ENCODE measurements at places on chromosomes 2 and 18. TPM values are rescaled to one million over a fixed set of nuclear protein-coding genes. Genes with fewer than 3 reads are reported as not detected.

Gene RNF103
- total RNA-seq, result 24.2 TPM

Gene UGT1A6
- not detected for total RNA-seq

Gene PROM2
- total RNA-seq, result 0.60 TPM

Gene GPR148
- not detected for total RNA-seq

Gene TMEM131
- total RNA-seq, result 24.1 TPM

Gene RAPGEF4
- 8.8 TPM for total RNA-seq

Gene SNTG2
- not detected for total RNA-seq

Gene PXDN
- total RNA-seq, result 248 TPM

Gene VWC2L
- not detected for total RNA-seq

DNA sequence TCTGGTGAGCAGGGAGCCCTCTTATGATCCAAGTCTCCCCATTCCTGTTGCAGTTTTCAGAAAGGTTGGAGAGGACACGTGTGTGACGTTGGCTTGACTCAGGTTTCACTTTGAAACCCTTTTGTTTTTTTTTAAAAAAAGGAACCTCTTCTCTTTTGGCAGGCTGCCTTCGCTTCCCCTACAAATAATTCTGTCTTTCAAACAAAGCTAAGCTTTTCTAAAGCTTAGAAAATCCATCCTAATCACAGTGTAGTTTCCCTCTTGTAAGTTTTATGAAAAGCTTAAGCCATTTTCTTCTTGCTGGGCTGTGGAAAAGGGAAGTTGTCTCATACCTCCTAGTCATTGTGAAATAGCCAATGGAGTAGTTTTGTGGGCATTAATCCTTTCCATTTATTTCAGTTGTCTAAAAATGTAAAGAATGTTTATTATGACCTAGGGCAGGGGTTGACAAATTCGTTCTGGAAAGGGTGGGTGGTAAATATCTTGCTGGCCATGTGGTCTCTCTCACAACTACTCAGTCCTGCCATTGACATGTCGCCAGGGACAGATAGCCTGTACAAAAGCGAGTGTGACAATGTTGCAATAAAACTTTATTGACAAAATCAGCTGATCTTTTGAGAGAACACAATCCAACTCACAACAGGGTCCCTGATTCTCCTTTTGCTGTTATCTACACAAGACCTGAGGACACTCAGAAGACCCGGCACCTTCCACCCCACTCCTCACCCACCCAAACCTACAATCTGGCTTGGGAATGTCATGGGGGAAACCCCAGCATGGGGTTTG lies 878.8 kb downstream of the RNF144A start:
- H3K36me3 ChIP-seq, result no peaks in the 10 kb centered on the region
- no peak overlapping the region for H3K27ac ChIP-seq
- no peaks in the 10 kb centered on the region for H3K27me3 ChIP-seq

DNA sequence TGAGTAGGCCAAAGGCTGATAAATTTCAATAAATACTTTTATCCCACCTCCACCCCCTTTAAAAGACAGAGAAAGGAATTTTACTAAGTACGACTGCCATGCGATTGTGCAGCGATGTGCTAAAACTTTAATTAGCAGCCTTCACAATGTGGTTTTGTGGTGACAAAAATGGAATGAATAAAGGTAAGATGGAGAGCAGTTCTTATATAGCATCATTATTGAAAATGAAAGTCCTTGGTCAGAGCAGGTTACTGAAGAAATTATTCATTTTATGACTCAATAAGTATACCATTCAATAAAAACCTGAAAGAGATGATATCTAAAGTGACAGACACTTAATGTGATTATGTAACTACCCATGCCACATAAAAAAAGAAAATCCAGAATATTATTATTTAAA lies 33.2 kb upstream of the MTIF2 start:
- no peaks in the 10 kb centered on the region for H3K27me3 ChIP-seq
- H3K4me1 ChIP-seq, result no peaks in the 10 kb centered on the region
- H3K4me3 ChIP-seq, result no peak overlapping the region
- H3K27ac ChIP-seq, result no peak overlapping the region
- peaks cover 2% of the 10 kb centered on the region for H3K36me3 ChIP-seq

DNA sequence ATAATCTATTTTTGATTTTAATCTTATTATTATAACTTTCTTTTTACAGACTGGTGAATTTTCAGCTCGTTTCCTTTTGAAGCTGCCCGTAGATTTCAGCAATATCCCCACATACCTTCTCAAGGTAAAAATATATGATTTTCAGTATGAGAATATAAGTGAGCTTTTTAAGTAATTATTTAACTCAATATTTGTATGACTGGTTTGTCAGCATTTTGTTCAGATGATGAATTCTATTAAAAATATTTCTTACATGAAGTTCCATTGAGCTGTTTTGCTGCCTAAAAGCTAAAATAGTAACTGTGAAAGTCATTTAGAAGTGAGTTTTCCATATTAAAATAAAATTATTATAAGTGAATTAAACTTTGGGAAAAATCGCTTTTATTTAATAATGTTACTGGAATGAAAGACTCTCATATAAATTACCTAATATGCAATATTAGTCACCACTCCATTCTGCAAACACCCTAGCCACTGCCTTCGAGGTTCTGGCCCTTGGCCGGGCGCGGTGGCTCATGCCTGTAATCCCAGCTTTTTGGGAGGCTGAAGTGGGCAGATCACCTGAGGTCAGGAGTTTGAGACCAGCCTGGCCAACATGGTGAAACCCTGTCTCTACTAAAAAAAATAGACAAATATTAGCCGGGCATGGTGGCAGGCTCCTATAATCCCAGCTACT lies 155.3 kb downstream of the BABAM2 start:
- H3K4me1 ChIP-seq, result peaks cover 21% of the 10 kb centered on the region
- no peak overlapping the region for H3K4me3 ChIP-seq
- no peaks in the 10 kb centered on the region for H3K27me3 ChIP-seq
- no peak overlapping the region for H3K27ac ChIP-seq
- H3K36me3 ChIP-seq, result no peaks in the 10 kb centered on the region

DNA sequence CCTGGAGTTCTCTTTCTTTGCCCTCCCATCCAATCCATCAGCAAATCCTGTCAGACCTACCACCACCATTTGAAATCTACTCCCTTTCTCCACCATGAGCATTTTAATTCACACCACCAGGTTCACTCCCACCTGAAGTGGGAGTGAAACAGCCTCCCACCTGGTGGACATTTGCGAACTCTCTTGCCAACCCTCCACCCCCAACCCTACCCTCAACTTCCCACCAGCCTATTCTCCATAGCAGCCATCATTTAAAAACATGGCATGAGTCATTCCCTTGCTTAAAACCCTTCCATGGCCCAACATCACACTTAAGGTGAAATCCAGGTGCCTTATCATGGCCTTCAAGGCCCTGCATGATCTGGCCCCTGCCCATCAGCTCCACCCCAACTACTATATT lies 3.5 kb downstream of the RTKN start:
- no peak overlapping the region for H3K4me3 ChIP-seq
- no peak overlapping the region for H3K27ac ChIP-seq
- H3K27me3 ChIP-seq, result peaks cover 13% of the 10 kb centered on the region
- peaks cover 19% of the 10 kb centered on the region for H3K4me1 ChIP-seq
- DNase-seq, result no peak
- no peaks in the 10 kb centered on the region for H3K36me3 ChIP-seq

- H3K27ac ChIP-seq, result no peak overlapping the region
- H3K4me1 ChIP-seq, result no peaks in the 10 kb centered on the region
- no peaks in the 10 kb centered on the region for H3K36me3 ChIP-seq
- no peaks in the 10 kb centered on the region for H3K27me3 ChIP-seq
- no peak overlapping the region for H3K4me3 ChIP-seq
Observed at GRCh38 chr2:195711478-195711877, 54.5 kb downstream of the SLC39A10 start.

DNA sequence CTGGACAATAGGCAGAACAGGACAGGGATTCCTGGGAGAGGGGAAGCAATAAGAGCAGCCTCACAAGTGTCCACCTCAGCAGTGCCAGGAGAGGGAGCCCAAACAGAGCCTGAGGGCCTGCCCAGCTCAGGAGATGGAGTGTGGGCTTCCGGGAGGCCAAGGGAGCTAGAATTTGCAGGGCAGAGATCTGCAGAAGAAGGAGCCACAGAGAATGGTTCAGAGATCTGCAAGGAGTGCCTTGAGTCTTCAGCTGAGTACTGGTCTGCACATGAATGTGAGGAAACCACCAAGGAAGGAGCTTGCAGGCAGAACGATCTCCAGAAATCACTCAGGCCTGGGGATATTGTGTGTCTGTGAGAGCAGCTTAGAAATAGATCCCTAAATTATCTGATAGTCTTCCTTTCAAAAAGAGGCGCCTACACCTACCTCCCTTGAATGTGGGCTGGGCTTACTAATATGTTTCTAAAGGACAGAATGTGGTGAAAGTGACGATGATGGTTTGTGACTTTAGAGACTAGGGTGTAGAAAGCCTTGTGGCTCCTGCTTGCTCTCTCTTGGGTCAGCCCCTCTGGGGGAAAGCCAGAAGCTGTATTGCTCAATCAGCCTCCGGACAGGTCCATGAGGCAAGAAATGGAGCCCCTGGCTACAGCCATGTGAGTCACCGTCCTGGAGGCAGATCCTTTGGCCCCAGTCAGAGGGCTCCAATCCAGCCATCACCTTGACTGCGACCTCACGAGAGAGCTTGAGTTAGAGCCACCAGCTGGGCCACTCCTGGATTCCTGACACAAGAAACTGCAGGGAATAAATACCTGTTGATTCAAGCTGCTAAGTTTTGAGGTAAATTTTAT lies 7.6 kb upstream of the LPIN1 start:
- no peak overlapping the region for H3K4me3 ChIP-seq
- H3K27me3 ChIP-seq, result peaks cover 10% of the 10 kb centered on the region
- H3K4me1 ChIP-seq, result peaks cover 23% of the 10 kb centered on the region
- H3K27ac ChIP-seq, result no peak overlapping the region
- no peaks in the 10 kb centered on the region for H3K36me3 ChIP-seq

GRCh38 chr2:128770143-128771085 lies 451.7 kb upstream of the HS6ST1 start:
- no peak overlapping the region for H3K4me3 ChIP-seq
- no peaks in the 10 kb centered on the region for H3K36me3 ChIP-seq
- no peak overlapping the region for H3K27ac ChIP-seq

DNA sequence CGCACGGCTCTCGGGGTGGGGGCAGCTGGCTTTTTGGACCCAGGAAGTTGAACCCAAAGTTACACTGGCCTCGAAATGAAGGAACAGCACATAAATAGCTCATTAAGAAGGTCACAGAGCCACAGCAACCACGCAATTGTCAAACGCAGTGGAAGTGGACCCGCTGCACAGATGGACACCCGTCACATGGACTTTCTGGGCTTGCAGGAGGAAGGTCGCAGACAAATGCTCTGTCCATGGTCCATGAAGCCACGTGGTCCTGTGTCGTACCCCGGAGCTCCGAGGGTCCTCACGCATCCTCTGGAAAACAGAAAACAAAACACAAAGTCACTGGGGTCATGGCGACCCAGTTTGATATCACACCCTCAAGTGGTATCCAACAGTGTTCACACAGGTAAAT lies 308.1 kb upstream of the SALL3 start:
- no peak for DNase-seq
- H3K27me3 ChIP-seq, result no peaks in the 10 kb centered on the region
- H3K4me1 ChIP-seq, result no peaks in the 10 kb centered on the region
- H3K4me3 ChIP-seq, result no peak overlapping the region

GRCh38 chr2:168852481-168852880 lies 37.7 kb downstream of the SPC25 start:
- no peak overlapping the region for H3K4me3 ChIP-seq
- no peak overlapping the region for H3K27ac ChIP-seq
- H3K27me3 ChIP-seq, result no peaks in the 10 kb centered on the region
- no peaks in the 10 kb centered on the region for H3K36me3 ChIP-seq
- DNase-seq, result no peak

GRCh38 chr2:107091163-107091864 lies 205.3 kb upstream of the ST6GAL2 start:
- H3K4me1 ChIP-seq, result no peaks in the 10 kb centered on the region
- no peak overlapping the region for H3K4me3 ChIP-seq
- no peak overlapping the region for H3K27ac ChIP-seq
- DNase-seq, result no peak
- H3K27me3 ChIP-seq, result no peaks in the 10 kb centered on the region

DNA sequence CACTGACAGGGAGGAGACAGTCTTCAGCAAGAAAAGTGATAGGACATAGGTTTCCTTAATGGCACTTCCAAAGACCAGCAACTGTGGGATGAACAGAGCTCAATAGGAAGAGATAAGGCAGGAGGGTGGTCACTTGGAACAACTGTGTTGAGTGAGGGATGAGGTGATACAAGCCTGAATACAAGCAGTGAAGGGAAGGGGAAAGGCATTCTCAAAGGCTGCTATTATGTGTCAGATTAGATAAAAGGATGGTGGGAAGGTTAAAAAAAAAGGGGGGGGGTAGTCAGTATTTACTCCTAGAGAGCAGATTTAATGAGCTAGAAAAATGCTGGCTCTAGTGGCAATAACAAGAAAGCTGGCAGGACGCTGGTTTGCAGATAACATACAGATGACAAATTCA lies 25.7 kb downstream of the CCBE1 start:
- H3K4me1 ChIP-seq, result no peaks in the 10 kb centered on the region
- no peak overlapping the region for H3K4me3 ChIP-seq
- no peaks in the 10 kb centered on the region for H3K36me3 ChIP-seq
- H3K27me3 ChIP-seq, result no peaks in the 10 kb centered on the region

DNA sequence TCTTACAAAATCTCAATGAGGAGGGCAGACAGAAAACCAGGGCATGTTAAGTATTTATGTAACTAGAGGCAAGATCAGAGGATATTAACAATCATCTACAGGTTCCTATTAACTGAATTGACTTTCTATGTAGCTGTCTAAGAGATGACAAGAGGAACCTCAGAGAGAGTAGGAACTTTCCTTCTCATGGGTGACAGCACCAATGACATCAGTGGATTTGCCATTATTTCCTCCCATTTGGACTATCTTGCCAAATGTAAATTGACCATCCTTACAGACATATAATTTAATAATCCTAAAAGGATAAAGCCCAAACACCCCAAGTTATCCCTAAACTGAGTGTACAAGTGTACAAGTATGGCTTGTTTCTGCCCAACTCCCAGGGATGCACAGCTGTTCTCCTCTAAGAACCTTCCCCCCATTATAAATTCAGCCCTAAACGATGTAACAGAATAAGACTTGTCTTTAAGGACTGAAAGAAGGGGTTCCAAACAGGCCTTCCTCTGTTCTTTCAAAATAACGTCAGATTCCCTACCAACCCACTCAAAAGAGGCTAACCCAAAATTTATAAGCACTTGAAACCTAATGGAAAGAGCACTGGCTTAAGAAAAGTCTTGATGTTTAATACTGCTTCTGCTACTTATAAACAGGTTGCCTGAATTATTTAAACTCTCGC lies 73.4 kb upstream of the CHAC2 start:
- no peak overlapping the region for H3K4me3 ChIP-seq
- no peak for DNase-seq
- no peak overlapping the region for H3K27ac ChIP-seq
- no peaks in the 10 kb centered on the region for H3K4me1 ChIP-seq
- peaks cover 2% of the 10 kb centered on the region for H3K36me3 ChIP-seq
- H3K27me3 ChIP-seq, result no peaks in the 10 kb centered on the region

GRCh38 chr2:257429-257828 lies 6.4 kb downstream of the SH3YL1 start:
- no peak for DNase-seq
- no peaks in the 10 kb centered on the region for H3K4me1 ChIP-seq
- no peak overlapping the region for H3K27ac ChIP-seq
- H3K4me3 ChIP-seq, result no peak overlapping the region
- H3K36me3 ChIP-seq, result no peaks in the 10 kb centered on the region
- no peaks in the 10 kb centered on the region for H3K27me3 ChIP-seq

GRCh38 chr2:20618468-20618885 lies 32.4 kb downstream of the HS1BP3 start:
- H3K4me1 ChIP-seq, result peaks cover 30% of the 10 kb centered on the region
- peaks cover 16% of the 10 kb centered on the region for H3K36me3 ChIP-seq
- H3K4me3 ChIP-seq, result no peak overlapping the region

GRCh38 chr2:212921711-212922110 lies 229.7 kb downstream of the IKZF2 start:
- no peaks in the 10 kb centered on the region for H3K36me3 ChIP-seq
- no peaks in the 10 kb centered on the region for H3K4me1 ChIP-seq
- DNase-seq, result no peak
- no peak overlapping the region for H3K4me3 ChIP-seq
- no peak overlapping the region for H3K27ac ChIP-seq
